NCI-H2171 treated with DMSO at 0.1 percent for 48 hours (cell line): ENCODE measurements at places on chromosomes 12 and 14.
A peak's percentile ranks its signal among the peaks of the same experiment; 100 is the strongest.

DNA sequence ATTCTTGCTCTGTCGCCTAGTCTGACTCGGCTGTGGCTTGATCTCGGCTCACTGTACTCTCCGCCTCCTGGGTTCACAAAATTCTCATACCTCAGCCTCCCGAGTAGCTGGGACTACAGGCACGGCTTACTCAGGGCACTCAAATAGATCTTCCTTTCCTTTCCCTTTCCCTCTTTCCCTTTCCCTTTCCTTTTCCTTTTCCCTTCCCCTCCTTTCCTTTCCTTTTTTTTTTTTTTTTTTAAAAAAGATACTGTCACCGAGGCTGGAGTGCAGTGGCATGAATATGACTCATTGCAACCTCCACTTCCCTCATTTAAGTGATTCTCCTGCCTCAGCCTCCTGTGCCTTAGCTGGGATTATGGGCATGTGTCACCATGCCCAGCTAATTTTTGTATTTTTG is 86.0 kb downstream of the AEBP2 start:
- no peak for DNase-seq

DNA sequence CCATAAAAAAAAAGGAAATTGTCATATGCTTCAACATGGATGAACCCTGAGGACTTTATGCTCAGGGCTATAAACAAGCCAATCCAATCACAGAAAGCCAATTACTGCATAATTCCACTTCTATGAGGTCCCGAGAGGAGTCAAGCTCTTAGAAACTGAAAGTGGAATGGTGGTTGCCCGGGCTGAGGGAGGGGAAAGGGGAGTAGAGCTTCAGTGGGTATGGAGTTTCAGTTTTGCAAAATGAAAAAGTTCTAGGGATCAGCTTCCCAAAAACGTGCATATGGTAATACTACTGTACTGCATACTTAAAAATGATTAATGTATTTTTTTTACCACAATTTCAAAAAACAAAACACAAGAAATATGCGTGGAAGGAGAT is 52.0 kb downstream of the RNF34 start:
- DNase-seq, result no peak

DNA sequence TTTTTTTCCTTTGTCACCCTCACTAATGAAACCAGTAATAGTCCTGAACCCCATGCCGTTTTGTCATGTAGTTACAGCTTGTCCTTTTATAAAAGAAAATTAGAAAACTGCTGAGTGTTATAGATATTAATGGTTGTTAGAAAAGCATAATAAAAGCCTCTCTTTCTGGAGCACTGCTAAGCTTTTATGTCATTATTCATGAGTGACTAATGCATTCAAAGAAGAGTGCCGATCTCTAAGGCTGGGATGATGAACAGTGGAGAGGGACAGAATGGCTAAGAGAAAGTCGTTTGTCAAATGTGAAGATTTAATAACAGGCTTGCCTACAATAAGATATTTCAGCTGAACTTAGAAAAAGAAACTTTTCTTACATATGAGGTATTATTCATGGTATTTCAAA is 121.6 kb downstream of the MGAT4C start:
- no peak for DNase-seq

DNA sequence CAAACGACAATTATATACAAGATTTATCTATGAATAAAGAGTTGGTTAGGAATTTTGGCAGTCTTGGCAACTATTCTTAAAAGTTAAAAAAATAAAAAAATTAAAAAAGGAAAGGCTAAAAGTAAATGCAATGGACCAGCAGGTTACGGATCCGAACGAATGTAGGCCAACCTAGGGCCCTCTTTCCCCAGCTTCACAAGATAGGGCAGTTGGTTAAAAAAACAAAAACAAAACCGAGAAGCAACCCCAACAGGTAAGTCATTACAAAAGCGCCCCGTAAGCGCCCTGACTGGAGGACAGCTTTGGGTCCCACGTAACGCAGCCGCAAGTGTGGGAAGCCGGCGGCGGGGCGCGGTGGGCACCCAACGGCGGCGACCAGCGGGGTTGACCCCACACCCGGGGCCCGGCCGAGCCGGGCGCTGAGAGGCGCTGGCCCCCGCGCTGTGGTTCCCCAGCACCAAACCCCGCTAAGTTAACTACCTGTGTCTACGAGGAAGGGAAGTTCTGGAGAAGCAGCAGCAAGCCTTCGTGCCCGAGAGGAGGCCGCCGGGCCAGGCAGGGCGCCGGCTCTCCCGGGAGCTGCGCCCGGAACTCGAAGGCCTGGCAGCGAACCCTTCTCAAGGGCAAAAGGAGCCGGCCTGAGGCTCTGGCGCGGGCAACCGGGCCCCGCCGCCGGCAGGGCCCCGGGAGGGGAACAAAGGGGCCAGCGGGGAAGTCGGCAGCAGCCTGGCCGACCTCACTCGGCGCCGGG is 882 bp downstream of the HECTD1 start:
- DNase-seq, result peak; percentile 52

- no peak for DNase-seq
Observed at GRCh38 chr12:15227004-15227679, 5.9 kb upstream of the RERG start.

GRCh38 chr12:75632442-75632841 is 121.0 kb upstream of the KRR1 start:
- DNase-seq, result no peak

GRCh38 chr12:121614872-121615467 is 11.4 kb upstream of the ORAI1 start:
- DNase-seq, result no peak

- no peak for DNase-seq
Observed at GRCh38 chr14:24943024-24943423, 106.9 kb downstream of the STXBP6 start.

DNA sequence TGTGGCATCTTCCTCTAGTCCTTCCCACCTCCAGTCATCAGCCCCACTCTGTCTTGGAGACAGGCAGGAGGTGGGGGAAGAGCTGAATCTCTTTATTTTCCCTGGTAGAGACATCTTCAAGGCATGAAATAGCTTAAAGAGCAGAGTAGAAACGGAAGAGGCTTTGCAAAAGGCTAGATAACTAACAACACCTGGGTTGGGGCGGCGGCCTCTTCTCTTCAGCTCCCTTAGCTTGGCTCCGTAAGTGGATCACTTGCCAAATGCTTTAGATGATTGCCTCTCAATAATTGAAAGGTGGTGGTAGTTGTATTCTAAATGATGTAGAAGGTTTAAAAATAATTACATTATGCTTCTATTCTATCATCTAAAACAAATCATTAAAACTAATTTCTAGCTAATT is 36.1 kb downstream of the SSPN start:
- DNase-seq, result no peak

- peak; percentile 88 for DNase-seq
Observed at GRCh38 chr14:94132285-94132887, 3.0 kb upstream of the IFI27L2 start.

- DNase-seq, result no peak
Observed at GRCh38 chr14:96214793-96215192, 10.2 kb downstream of the BDKRB2 start.

GRCh38 chr12:27143256-27144069 is 61.1 kb upstream of the C12orf71 start:
- no peak for DNase-seq

- DNase-seq, result no peak
Observed at GRCh38 chr14:62029569-62029924, 267.3 kb downstream of the SNAPC1 start.

DNA sequence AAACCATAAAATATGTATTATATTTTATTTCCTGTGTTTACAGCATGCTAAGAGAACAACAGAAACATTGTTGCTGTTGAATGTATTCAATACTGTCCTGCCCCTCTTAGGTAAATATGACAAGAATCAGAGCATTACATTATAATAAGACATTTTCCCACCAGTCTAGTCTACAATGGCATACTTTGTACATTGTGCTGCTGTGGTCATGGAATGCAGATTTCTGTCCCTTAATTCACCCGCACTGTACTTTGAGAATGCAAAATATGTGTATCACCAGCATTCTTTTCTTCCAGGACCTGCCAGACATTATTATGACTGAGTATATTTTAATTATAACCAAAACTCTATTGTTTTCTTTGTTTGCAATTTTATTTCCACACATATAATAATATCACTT is 16.5 kb upstream of the OR10AD1 start:
- no peak for DNase-seq

GRCh38 chr14:90521084-90521929 is 124.5 kb downstream of the CALM1 start:
- DNase-seq, result peak; percentile 95

GRCh38 chr12:116879509-116880212 is 1.6 kb downstream of the HRK start:
- no peak for DNase-seq

DNA sequence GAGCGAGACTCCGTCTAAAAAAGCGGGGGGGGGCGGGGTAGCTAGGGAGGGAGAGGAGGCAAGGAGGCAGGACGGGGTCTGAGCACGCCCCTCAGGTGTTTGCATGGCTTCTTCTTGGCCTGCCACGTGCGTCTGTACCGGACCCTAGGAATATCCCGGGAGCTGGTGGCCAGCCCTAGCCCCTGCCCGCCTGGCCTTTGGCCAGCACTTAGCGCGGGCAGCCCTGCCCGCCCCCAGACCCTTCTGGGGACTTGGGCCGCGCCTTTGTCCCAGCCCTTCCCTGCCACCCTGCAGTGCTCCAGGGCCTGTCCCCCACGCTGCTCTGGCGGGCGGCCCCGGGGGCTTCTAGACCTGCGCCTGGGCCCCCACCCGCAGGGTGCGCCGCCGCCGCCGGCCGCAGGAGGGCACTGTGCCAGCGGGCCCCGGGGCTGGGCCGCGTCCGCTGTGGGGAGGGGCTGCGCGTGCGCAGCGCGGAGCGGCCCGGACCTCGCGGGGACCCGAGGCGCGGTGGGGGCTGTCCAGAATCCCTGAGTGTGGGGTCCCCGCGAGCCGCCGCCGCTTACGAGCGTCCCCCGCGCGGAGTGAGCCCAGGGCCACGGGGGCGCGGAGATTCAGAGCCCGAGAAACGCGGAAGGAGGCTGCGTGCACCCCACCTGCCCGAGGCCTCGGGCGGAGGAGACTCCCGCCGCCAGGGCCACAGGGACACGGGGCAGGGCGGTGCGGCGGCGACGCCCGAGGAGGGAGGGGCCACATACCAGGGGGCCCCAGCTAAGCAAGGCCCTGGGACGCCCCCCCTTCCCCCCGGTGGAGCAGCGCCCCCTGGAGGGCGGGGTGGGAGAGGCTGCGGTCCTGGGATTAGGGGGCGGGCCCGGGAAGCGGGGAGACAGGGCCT is 21.0 kb downstream of the SLC25A29 start:
- peak; percentile 69 for DNase-seq
